ENCODE measurements at places on chromosomes 3 and 15.

- DNase-seq, result no peak
Observed at GRCh38 chr3:81097889-81098288, 663.6 kb downstream of the GBE1 start.

DNA sequence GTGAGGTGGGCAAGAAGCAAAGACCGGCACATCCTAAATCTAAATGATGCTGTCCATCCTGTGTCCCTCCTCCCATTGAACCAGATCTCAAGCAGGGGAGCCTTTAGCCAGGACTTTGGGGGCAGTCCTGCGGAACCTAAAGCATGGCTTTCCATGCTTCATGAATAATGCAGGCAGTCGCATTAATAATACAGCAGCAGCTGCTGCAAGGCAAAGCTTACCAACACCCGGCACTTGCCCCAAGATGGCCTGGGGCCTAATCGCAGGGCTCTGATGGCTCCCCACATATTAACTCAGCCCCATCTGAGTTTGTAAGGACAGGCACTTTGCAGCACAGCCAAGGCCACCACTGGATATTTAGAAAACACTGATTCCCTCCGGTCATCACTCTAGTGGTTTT lies 114.4 kb downstream of the NTRK3 start:
- DNase-seq, result no peak

DNA sequence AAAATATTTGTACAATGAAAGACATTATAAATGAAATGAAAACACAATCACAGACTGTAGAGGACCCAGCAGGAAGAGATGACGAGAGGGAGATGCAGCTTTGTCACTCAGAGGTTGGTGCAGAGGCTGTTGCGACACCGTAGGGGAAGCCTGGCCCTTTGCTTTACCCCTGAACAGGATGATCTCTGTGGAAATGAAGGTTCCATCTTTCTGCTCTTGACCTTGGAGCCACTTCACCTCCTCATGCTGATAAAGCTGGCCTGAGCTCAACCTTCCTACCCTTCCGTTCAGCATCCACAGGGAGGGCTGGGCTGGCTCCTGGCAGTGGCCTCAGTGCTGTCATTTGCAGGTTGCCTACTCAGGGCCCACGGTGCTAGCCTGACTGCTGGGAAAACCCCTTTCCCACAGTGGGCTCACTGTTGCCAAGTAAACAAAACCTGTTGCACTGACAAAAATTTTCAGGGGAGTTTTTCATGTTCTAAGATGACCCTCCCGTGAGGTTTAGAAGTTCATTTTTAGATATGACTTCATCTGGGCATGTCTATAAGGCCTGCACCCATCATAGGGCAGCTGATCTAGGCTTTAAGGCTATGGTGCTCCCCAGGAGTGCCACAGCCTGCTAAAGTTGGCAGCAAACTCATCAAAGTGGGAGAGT lies 3.0 kb upstream of the CD80 start:
- DNase-seq, result no peak

DNA sequence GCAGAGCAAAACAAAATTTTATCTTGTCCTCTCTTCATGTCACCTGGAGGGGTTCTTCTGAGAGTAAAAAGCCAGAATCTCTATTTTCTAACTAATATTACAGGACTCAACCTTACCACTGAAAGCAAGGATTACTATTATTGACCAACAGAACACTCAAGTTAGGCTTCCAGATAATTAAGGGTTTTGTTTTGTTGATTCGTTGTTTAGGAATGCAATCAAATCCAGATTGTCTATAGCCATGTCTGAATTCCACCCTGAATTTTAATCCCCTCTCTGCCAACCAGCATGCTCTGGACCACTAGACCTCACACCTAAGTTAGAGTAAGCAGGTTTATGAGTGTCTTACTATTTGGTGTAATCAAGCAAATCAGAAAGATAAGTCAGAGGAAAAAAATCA lies 90.7 kb downstream of the PEAK1 start:
- no peak for DNase-seq

DNA sequence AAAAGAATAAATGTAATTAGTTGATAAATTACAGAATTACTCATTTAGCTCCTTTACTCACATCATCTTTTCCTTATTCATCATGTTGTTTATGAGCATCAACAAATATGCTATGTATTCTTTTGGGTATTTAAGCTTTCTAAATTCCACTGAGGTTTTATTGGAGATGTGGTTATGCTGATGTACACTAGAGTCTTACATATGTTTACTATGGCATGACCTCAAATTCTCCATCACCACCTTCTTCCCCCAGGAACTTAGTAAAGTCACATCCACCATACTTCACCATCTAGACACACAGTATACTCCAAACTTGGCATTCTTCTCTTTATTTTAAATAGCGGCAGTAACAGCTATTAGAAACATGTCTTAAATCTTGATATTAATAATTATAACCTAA lies 74.1 kb upstream of the MELTF start:
- no peak for DNase-seq
